ENCODE measurements at places on chromosomes 7 and 10.

- no peak for DNase-seq
These were observed 1206.1 kb upstream of the CELF2 start for GRCh38 chr10:9811601-9812000.

DNA sequence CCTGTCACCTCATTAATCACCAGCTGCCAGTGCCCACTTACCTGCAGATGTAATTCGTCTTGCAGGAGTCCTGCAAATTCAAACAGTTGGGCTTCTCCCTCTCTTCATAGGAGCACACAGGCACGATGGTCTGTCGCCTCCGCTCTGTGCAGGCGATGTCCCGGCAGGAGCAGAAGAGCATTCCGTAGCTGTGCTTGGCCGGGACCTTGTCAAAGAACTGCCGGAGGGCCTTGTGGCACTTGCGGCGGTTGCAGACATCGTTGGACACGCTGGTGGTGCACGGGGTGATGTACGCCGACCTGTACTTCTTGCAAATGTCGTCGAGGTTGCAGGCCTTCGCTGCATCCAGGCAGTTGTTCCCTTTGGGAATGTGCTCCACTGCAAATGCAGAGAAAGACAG is 147.8 kb downstream of the GFRA1 start:
- DNase-seq, result no peak

- DNase-seq, result no peak
These were observed 40.6 kb upstream of the AGBL3 start for GRCh38 chr7:134945691-134946090.

DNA sequence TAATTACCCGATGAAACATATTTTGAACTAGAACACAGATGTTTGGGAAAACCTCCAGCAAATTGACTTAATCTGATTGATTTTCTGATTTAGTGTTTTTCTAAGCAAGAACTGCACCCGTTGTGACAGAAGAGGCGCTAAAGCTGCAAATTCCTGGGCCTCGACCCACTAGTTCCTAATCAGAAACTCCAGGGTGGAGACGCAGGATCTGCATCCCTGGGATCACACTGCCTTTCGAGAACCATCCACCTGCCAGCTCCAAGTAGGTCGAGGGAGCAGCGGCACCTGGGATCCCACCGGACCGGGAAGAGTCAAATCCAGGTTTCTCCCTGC is 136.8 kb upstream of the CDCA7L start:
- DNase-seq, result no peak

DNA sequence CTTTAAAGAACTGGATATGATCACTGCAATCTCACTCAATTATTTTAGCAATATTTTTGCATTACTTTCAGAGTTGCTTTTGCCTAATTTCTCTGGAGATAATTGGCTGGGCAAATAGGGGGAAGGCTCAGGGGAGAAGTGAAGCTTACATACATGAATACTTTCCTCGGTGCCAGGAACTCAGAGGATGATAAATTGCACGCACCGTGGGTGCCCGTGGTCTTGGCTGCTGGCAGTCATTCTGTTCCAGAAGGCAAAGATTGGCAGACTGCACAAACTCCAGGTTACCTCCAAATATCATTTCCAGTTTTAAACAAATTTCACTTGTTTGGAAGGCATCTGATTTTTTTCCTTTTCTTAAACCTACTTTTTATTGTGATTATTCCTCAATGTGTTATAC is 197.8 kb upstream of the TMEM72 start:
- DNase-seq, result no peak

- DNase-seq, result no peak
These were observed 56.9 kb downstream of the SORBS1 start for GRCh38 chr10:95504246-95504691.

DNA sequence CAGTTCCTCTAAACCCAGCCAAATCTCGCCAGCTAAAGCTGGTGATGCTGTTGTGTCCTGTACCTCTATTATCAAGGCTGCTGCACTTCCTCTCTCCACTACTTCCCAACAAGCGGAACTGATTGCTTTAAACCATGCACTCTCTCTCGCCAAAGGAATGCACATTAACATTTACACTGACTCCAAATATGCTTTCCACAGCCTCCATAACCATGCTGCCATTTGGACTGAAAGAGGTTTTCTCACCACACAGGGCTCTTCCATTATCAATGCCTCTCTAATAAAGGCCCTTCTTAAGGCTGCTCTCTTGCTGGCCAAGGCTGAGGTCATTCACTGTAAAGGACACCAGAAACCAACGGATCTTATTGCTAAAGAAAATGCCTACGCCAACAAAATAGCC is 11.4 kb upstream of the LRRC61 start:
- DNase-seq, result no peak

GRCh38 chr10:97548828-97549455 is 23.6 kb upstream of the ANKRD2 start:
- DNase-seq, result no peak

DNA sequence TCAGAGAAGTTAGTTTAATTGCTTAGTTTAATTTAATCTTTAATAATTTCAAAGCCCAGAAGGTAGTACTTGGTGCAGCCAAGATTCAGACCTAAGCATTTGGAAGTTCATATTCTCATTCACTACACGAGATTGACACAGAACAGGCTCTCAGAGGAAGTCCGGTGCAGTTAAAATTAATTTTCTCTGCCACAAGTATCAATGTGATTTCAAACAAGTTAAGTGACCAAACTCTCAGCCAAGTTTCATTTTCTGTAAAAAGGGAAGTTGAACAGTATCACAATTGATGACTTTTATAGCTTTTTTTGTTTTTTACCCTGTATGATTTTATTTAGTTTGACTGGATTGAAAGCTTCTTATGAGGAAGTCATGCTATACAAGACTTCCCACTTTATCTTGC is 1494.9 kb upstream of the LRRTM3 start:
- no peak for DNase-seq

GRCh38 chr10:69703256-69703655 is 73.2 kb downstream of the FAM241B start:
- DNase-seq, result no peak

DNA sequence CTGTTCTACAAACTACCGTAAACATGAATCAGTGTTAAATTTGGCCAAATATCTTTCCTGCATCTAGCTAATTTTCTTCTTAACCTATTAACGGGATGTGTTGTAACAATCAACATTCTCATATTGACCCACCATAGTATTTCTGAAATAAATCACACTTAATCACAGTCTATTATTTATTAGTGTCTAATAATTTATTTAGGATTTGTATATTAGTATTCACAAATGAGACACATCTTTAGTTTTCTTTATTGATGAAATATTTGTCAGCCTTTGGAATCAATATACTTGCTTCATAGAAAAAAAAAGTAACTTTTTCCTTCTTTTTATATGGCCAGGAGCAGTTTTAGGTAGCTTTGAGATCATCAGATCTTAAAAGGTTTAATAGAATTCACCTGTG is 4.6 kb downstream of the GIMAP7 start:
- DNase-seq, result no peak

DNA sequence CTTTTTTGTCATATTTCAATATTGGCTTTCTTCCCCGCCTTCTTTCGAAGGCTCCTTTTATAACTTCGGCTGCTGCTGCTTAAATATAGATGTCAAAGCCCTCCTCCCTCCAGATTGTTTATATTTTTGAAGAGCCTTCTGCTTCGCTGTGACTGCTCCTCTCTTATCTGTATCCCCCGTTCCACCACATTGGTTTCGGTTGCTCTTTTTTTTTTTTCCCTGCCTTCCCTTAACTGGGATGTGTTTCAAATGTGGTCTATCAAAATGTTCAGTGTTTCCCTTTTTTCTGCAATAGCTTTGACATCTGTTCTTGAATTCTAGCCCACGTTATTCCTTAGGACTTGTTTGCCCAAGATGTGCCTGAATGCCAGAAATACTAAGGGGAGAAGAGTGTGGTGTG is 96.4 kb downstream of the CUX1 start:
- no peak for DNase-seq

GRCh38 chr7:33539198-33539597 is 366.1 kb upstream of the BMPER start:
- peak; percentile 8 for DNase-seq

- DNase-seq, result no peak
These were observed 2.8 kb downstream of the TRAPPC14 start for GRCh38 chr7:100155553-100156317.

- no peak for DNase-seq
These were observed 58.5 kb downstream of the GATA3 start for GRCh38 chr10:8112942-8113442.

GRCh38 chr10:74083304-74083703 is 67.3 kb downstream of the AP3M1 start:
- DNase-seq, result no peak

DNA sequence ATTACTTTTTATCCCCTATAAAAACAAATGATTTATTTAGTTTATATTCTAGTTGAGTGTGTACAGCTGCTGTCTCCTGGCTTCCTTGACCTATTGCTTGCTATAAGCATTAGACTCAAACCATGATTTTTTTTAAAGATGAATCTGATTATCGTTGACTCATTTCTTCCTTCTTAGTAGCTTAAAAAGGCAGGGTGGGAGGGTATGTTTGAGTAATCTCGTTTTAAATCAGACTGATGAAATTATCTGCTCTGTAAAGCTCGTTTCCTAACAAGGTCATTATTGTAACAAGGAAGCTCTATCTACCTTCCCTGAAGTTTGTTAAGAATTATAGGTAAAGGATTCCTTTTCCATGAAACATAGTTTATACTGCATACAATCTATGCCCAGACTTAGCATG is 276.3 kb upstream of the KCND2 start:
- no peak for DNase-seq

GRCh38 chr7:111229916-111230315 is 139.0 kb downstream of the LRRN3 start:
- DNase-seq, result no peak

- peak; percentile 25 for DNase-seq
These were observed 143.3 kb downstream of the HDAC9 start for GRCh38 chr7:18638594-18639452.

- no peak for DNase-seq
These were observed 179.6 kb downstream of the TCERG1L start for GRCh38 chr10:131131726-131132591.

- DNase-seq, result no peak
These were observed 43.1 kb upstream of the CTTNBP2 start for GRCh38 chr7:117916309-117916708.

- no peak for DNase-seq
These were observed 30.3 kb upstream of the CREB3L2 start for GRCh38 chr7:138032186-138032585.

- no peak for DNase-seq
These were observed 53.6 kb downstream of the PYROXD2 start for GRCh38 chr10:98361131-98362025.

DNA sequence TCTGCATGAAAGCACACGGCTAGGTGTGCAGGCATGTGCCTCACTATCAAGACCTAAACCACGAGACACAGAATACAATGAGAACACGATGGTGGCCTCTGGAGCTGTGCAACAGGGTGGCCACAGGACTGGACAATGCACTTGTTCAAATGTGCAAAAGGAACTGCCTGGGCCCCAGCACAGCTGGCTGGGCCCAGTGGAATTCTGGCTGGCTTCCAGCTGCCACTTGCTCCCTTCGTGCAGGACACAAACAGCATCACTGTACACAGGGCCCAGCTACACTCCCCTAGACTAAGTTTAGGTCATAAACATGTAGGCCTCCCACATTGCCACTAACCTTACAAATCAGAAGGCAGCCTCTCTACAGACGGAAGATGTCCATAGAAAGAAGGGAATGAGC is 23.4 kb downstream of the DOCK4 start:
- DNase-seq, result no peak

DNA sequence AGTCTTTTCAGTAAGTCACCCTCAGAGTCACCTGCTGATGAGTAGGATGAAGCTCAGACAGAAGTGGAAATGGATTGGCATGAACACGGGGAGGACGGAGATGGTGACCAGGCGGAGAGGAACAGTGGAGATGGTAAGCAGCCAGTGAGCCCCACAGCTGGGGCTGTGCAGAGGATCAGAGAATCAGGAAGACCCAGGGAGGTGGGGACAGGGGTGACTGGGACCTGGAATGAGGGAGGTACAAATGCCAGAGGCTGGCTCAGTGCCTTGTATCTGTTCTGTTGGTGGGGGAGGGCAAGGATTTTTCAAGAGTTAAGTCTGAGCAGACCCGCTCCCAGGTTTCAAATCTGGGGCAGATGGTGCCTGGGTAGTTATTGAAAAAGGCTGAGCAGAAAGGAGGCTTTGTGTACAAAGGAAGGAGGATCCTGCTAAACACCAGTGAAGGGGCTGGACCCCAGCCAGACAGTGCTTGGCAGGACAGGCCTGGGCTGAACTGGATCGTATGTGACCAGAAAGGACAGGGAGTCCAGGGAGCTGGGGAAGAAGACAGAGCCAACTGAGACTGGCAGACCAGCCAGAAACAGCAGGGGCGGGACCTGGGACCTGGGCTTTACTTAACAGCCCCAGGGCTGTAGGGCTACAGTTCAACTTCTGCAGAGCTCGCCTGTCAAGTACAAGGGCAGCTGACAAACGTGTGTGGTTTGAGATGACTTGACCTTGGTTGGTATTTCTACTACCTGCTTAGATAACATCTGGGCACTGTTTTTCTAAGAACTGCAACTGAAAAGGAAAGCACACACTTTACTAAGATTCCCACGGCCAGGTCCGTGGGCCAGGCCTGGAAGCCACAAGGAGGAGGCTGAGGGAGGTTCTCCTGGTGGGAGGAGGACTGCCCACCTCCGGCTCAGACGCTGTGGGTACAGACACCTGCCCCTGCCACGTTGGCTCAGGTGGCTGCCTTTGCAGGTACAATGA is 13.2 kb upstream of the FRMPD2 start:
- no peak for DNase-seq

- DNase-seq, result no peak
These were observed 78.0 kb upstream of the ANKRD1 start for GRCh38 chr10:90998733-90999511.

- no peak for DNase-seq
These were observed 443.7 kb upstream of the LRRN3 start for GRCh38 chr7:110647266-110647665.

- peak; percentile 13 for DNase-seq
These were observed 370.8 kb downstream of the GRID1 start for GRCh38 chr10:85995791-85996190.

GRCh38 chr7:137847568-137848050 is 835 bp upstream of the DGKI start:
- no peak for DNase-seq

GRCh38 chr7:50953820-50954219 is 171.1 kb upstream of the GRB10 start:
- no peak for DNase-seq

DNA sequence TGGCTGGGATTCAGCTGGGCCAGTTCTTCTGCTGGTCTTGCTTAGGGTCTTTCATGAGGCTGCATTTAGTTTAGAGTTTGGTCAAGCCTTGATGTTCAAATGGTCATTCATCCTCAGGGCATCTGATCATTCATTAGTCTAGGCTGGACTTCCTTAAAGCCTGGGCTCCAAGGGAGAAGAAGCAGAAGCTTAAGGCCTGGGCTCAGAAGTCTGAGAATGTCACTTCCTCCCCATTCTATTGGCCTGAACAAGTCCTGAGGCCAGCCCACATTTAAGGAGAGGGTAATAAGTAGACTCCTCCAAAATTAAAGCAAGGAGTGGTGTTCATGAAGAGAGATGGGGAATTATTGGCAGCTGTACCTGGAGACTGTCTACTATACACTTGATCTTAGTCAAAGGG is 193.2 kb upstream of the HABP2 start:
- DNase-seq, result no peak

- peak; percentile 66 for DNase-seq
These were observed 163.6 kb downstream of the PIP4K2A start for GRCh38 chr10:22550732-22551131.
